ENCODE measurements at places on chromosomes 2 and 18.

DNA sequence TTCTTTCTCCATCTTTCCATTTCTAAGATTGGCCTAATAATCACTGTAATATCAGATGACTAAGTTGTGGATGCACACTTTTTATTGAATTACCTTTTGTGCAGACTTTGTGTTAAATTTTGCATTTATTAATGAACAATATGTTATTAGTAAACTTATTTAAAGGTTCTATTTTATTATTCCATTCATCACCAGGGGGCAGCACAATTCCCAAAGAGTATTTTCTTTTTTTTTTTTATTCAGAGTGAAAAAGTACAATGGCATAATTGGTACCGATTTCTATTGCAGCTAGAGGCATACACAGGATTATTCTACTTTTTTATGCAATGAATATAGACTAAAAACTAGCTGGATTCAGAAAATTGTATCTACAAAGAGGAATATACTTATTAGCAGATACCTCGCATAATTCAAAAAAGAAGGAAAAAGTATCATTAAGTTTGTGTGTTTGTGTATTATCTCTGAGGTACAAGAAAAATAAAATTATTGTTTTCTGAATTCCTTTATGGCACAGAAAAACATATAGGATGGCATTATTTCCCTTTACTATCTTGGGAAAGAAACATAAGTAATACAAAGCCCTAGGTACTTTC, 390.6 kb downstream of the ERBB4 start:
- DNase-seq, result peak; percentile 13

DNA sequence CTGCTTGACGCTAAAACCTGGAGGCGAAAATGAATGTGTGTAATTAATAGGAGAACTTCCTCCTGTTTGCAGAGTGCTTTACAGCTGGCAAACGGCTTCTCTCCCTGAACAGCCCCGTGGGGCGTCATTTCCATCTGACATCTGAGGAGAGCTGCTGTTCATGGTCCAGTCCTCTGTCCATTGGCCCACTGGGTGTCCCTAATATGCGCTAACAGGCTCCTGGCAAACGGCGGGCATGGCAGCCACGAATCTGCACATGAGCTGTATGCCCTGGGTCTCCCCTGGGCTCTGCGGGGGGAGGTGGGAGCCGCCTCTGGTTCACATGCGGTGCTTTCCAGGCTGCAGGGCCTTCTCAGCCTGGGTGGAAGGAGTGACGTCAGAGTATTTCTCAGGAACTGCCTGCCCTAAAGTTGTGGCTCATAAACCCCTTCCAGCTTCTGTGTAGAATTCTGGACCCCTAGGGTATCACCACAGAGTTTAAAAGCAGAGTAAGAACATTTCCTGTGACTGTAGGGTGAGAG, 73.2 kb downstream of the LRRFIP1 start:
- peak; percentile 53 for DNase-seq

DNA sequence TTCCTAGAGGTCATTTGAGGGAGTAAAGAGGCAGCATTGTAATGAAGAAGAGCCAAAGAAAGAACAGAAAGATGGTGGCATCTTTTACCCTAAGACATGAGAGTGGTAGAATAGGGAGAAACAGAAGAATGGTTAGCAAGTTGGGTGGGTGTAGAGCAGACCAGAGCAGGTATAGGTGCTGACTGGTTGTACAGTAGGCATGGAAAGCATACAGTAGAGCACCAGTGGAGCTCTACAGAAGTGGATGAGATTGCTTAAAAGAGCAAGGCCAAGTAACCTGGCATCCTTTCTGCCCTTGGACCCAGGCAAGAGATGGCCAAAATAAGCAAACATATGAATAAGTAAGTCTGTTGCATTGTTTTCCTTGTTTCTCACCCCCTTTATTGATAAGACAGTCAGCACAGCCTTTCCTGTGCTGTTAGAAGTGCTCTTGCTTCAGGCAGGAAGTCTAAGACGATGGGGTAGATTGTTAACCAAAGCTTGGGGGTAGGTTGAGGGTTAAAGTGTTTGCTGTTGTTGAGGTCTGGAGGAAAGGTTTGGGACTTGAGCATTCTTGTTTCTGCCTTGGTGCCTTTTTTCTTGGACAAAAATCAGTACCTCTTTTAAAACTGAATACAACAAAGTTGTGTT, 76.9 kb downstream of the DIS3L2 start:
- no peak for DNase-seq

- peak; percentile 92 for DNase-seq
Observed at GRCh38 chr2:180125245-180125962, 118.3 kb upstream of the CWC22 start.

DNA sequence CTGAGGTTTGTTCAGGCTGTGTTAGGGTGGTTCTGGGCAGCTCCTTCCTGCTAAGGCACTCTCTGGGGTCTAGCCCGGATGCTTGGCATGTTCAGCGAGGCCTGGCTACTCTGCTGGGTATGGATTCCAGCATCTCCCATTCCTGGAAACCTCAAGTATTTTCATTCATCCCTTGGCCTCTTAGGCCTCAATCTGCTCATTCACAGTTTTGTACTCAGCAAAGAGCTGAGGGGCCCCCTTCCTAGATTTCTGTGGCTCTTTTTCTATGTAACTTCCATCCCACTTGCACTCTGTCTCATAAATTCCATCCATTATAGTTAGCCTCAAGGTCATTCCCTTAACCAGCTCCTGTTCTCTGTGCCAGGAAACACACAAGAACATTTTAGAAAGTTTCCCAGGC, 798.8 kb upstream of the HS6ST1 start:
- DNase-seq, result no peak

DNA sequence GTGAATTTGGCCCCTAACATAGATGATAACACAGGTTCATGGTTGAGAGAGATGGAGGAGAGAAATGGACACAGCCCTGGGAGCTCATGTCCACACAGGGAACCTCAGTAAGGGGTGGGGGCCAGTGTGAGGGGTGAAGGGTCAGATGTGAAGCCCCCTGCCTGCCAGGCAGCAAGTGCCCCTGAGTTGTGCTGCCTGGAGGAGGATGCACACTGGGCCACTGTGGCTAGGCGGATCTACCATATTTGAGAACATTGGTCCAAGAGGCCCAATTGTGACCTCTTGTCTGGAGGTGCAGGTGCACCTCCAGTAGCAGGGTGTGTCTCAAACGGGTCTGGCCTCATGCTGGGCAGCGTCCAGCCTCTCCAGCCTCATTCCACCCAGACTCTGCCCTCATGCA, 99.6 kb upstream of the SNTG2 start:
- DNase-seq, result no peak

DNA sequence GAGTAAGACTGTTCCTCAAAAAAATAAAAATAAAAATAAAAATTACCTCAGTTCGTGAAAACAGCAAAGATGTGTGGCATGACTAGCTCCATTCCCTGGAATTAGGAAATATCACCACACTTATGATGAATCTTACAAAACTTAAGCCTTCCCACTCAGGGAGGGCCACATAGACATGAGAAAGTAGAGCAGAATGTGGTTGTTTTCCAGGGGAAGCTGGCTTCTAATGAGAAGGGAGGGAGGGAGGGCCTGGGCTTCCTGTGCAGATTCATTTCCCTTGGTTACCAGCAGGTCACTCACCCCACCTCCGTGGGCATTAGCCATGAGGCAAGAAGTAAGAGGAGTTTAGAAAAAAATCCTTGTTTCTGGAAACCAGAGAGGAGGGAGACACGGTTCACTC, 95.9 kb upstream of the RMDN2 start:
- DNase-seq, result peak; percentile 87

DNA sequence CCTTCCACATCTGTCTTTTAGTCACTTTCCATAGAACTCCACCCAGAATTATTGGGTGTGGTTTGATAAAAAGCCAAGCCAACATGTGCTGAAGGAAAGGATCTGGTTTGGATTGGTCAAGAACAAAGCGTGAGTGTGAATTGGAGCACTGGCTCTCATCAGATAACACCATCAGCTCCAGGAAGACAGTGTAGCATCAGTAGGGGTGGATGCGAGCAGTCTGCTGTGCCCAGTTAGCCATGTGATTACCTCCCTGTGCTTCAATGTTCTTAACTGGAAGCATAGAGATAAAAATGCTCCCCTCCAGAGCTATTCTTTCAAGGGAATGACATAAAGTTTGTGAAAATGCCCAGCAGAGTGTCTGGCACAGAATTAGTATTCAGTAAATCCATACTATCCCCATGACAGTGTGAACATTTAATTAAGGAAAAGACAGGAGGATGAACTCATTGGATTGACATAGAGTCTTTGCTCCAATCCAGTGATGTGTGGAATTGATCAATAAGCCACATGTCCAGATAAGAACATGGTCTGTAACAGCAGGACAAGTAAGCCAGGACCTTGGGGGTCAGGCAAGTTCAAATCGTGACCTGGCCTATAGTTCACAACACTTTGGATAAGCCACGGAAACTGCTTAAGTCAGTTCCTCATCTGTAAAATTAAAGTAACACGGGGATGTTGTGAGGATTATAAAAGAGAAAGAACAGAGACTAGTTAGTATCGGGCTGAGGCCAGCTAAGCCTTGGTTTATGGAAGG, 68.0 kb downstream of the FAM124B start:
- DNase-seq, result no peak

GRCh38 chr2:160407393-160408172, 86.0 kb downstream of the RBMS1 start:
- peak; percentile 69 for DNase-seq

DNA sequence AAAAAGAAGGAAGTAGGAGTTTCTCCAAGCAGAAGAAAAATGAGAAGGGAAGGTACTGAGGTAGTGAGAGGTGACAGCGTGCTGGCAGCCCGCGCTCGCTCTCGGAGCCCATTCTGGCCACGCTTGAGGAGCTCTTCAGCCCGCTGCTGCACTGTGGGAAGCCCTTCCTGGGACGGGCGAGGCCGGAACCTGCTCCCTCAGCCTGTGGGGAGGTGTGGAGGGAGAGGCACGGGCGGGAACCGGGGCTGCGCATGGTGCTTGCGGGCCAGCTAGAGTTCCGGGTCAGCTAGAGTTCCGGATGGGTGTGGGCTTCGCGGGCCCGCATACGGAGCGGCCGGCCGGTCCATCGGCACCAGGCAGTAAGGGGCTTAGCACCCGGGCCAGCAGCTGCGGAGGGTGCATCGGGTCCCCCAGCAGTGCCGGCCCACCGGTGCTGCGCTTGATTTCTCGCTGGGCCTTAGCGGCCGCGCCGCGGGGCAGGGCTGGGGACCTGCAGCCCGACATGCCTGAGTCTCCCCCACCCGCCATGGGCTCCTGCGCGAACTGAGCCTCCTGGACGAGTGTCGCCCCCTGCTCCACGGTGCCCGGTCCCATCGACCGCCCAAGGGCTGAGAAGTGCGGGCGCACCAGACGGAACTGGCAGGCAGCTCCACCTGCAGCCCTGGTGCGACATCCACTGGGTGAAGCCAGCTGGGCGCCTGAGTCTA, 11.1 kb upstream of the CYS1 start:
- peak; percentile 38 for DNase-seq

GRCh38 chr2:85887566-85888019, 1.2 kb downstream of the ST3GAL5 start:
- peak; percentile 55 for DNase-seq

DNA sequence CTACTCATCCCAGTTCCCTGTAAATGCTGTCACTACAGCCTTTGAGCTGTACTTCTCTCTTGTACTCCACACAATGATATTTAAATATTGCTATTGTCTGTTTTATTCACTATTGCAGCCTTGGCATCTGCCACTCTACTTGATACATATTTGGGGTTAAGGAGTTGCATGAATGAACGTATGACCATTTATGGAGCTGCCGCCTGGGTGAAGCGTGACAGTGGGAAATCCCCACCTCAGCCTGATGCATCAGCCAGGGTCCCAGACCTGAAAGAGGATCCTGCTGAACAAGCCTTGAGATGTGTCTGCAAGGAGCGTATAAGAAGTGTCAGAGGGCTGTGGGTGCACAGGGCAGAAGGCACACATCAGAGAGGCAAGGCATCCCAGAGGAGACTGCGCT, 39.1 kb downstream of the MRPL35 start:
- peak; percentile 78 for DNase-seq

DNA sequence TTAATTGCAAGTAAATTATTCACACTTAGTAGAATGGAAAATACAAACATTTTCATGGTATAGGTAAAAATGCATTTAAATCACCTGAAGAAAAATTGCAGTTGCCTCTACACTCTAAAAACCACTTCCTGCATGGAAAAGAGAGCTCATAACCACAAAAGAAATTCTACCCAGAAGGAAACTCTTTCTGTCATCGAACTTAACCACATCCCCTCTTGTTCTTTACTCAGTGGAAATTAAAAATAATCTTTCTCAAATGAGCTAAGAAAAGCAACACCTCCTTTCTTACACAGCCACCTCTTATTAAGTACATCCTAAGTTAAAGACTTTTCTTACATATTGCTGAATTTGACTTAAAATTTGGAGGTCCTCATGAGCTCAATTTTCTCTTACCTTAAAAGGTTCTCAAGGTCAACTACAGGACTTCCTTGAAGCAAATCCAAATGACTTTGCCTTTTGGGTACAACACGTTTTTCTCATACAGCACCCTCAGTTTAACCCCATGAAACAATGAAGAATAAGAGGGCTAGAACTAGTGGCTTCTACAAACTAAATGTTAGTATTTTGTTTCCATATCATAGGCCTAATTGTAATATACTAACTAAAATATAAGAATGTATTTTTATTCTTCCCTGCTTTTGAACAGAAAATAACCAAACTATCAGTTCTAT, 109.1 kb upstream of the CRIM1 start:
- peak; percentile 18 for DNase-seq

- no peak for DNase-seq
Observed at GRCh38 chr18:74082742-74083556, 64.7 kb downstream of the FBXO15 start.

DNA sequence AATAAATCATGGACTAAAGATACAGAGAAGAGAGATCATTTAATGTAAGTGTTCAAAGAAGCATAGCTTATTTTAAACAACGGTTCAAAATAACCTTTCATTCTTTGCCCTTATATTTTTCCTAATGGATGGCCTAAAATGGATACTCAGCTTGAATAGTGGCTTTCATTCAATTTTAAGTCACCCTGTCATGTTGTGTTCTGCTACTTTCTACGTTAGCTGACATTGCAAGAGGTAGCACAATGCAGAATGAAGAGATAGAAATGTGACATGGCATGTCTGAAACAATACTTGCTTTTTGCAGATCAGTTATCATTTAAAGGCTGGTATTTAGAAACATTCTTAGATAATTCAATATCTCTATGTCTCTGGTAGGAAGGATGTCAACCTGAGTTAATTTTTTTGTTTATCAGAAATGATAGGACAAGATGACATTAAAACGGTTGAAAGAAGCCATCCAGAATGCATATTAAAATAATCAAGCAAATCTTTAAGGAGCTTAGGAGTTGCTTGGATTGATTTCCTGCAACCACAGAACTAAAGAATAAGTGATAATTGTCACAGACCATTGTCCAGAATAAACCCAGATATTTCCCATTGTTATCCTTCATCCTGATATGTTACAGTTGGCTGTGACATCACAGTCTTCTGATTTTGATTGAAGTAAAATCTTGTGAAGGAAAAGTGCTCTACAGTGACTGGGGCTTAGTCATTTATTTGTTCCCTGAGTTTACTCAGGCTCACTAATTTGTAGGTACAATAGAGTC, 41.7 kb upstream of the CAVIN2 start:
- no peak for DNase-seq
